ENCODE measurements at places on chromosomes 2 and 18.
A peak's percentile ranks its signal among the peaks of the same experiment; 100 is the strongest.

DNA sequence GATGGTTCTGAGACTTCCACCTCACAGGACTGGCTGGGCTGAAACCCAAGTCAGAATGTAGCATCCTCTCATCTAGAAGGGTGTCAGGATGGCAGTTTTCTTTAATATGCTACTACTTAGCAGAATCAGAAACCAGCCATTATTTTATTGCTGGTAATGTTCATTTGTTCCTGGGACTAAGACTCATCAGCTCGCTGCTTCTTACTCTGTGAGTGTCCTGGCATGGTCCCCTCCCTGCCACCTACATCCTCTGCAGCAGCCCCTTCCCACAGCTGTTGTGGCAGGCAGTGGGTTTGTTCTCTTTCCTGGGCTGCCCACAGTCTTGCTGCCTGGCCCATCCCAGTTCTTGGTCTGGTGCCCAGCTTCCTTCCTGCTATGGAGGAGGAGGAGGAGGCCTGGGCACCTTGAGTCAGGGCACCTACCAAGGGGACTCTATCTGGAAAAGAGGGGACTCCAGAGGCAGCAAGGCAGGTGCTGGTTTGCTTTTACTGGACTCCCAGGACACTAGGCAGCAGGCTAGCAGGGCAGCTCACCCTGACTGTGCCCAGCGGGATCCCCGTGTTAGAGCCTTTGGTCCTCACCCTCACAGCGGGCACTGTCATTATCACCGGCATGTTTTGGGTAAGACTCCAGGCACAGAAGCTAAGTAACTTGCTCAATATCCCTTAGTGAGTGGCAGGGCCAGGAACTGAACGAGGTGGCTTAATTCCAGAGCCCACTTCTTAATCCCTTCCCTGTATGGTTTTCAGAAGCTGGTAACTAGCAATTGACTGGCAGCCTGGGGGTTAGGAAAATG, 62.1 kb downstream of the LRRFIP1 start:
- peak; percentile 30 for DNase-seq

DNA sequence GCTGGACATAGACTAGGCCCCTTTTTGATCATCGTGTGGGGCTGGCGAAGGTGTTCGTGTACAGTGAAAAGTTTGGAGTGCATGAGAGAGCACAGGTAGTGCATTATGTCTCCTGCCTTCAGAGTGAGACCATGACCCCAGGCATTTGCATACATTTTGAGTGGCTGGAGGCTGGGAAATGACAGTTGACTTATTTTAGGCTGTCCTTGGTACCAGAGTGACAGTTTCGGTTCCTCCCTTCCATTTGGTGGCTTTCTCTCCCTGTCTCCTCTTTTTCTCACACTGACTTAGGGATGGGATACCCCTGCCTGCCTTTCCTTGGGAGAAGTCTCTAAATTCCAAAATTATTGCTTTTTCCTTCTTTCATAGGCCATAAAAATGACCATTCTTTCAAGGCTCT, 20.1 kb downstream of the SERPINB12 start:
- DNase-seq, result no peak

DNA sequence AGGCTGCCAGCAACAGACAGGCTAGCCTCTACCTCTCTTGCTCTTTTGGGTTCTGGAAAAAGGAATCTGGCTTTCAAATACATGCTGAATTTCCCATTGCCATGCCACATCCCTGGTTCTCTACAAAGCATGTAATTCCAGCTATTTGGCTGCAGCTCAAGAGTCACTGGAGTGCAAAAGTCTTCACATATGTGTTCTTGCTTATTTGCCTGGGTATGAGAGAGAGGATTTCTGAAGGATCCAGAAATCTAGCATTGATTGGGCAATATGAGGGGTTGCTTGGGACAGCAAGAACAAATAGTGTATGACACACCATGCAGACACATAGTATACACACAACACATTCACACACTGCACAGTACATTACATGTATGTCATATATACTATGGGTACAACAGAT, 30.7 kb upstream of the LGALSL start:
- DNase-seq, result no peak

DNA sequence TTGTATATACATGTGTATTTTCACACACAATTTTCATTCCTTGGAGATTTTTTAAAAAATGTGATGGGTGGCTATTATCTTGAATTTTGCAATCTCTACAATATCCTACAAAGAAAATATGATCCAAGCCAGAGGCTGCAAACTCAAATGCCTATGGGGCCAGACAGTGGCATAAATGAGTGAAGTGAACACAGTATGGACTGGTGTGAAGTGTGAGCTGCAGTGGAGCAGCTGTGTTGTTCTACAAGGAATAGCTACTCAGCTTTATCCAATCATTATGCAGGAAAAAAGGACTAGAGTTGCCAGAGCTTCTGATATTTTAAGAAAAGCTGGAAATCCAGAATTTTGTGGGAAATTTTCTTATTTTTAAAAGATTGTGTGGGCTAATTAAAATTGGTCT, 62.1 kb downstream of the ARHGEF33 start:
- no peak for DNase-seq

DNA sequence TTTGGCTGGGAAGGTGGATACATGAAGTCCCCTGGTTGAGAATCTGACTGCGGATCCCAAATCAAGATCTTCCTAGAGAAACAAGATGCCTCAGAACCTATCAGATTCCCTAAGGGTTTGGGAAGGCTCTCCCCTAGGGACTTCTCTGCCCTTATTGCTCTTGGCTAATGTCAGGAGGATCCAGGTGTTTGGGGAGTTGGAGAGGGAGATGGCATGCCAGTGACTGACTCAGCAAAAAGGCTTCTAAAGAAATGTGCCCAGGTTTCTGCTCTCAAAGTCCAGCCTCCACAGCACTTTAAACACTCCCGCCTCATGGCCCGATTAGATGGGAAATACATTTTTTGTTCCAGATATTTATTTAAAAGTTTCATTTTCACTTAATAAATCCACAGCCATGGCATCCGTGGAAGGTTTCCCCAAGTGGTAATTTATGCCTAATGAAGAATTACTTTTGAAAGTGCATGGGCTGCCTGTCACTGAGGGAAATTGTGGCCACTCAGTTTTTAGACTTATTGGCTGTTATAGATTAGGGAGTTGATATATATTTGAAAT, 156.4 kb downstream of the OSR1 start:
- DNase-seq, result no peak

DNA sequence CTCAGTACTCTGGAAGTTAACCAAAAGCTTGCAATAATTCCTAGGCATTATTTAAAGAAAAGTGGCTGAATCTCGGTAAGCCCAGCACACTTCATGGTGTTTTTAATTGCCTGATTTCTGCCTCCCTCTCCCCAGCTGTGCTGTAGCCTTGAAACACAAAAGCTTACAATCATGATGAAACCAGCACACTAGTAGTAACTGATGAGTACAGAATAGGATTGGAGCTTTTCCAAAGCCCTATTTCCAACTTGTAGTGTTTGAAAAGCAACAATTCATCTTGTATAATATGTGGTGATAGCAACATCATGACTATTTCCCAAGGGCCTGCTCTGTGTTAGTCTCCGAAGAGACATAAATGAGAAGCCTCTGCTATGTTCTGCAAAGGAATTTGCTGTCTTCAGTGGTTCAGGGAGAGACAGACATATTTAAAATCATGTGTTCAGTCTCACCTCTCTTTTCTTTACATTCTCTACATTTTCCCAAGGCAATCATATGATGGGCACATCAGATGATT, 1015.0 kb downstream of the BCL11A start:
- DNase-seq, result no peak

Measured in CD4-positive, alpha-beta T cell treated with Interleukin-4 for 4 hours (primary cell).